Gastroesophageal sphincter (tissue), 4 donors: ENCODE measurements at places on chromosomes 7 and 10.

GRCh38 chr10:114708717-114709335 is 50.8 kb upstream of the ABLIM1 start:
- ATAC-seq: no peak

DNA sequence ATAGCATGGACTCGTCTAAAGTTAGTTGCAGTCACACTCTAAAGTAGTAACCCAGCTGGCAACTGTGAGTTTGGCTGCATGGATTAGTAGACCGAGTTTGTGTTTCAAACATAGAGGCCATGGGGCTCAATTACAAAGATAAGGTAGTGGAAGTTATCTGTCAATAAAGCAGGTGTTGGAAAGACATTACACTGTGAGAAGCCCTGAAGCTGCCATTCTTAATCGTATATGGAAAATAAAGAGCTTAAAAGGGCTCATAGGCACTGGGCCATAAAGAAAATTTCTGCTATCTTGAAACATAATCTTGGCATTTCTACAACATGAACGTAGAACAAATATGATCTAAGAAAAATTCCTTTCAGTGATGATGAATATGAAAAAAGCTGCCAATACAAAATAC is 837.7 kb downstream of the REEP3 start:
- ATAC-seq: no peak

DNA sequence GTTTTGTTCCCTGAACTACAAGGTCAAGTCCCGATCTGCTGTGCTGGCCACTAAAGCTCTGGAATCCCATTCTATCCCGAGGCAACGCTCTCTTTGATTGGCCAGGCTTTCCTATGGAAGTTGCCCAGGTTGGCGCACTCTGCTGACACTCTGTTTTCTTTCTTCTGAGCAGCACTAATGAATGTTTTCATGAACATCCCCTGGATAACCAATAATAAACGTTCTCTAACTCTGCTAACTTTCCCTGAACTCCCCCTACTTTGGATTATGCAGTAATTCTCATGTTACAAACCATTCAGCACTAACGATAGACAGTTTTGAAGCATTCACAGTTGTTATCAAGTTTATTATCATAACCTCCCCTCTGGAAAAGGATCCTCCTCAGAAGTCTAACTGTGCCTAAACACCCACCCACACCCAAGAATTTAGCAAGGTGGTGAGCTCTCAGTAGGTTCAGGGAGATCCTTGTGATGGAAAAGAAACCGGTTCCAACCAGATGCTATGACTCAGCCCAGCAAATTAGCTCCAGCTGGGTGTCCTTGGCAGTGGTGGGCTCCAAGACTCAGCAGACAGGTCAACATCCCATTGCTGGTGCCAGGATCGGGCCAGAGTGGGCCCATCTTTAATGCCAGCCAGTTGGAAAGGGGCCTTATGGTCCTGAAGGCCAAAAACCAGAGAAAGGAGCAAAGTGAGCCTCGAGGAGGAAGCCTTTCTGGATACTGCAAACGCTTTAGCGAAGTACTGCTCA is 68.4 kb downstream of the CREB3L2 start:
- ATAC-seq: peak; percentile 67

- no peak for ATAC-seq
Observed at GRCh38 chr7:50352282-50352681, 47.8 kb downstream of the IKZF1 start.

DNA sequence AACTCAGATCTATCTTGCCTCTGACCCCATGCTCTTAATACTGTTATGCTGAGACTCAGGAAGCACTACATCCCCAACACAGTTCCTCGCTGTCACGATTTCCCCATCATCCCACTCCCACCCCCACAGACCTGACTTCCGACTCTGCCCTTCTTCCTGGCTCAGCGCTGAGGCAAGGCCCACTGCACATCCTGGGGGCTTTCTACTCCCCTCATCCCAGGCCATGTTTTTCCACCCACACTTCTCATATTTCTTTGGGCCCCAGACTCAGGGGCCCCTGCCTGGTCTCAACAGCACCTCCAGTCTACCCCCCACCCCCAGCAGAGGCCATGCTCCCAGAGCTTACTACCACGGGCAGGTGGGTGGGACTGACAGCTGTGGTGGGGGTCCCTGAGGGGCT is 7.7 kb upstream of the NDST2 start:
- no peak for ATAC-seq

GRCh38 chr10:91367127-91367531 is 43.0 kb upstream of the HECTD2 start:
- ATAC-seq: no peak

DNA sequence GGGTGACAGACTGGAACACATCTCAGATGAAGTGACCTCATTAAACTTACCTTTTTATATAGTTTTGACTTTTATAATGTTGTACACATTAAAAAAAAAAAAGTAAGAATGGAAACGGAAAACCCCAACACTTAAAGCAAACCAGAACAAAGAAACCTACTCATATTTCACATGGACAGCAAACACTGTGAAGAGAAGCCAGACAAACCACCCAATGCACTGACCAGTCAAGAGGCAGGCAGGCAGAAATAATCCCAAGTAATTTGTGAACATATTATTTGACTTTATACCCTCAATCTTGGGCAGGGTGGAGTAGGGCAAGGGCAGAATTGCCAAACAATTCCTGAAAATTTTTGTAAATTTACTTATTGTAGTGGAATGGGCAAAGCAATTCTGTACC is 39.8 kb downstream of the WAPL start:
- ATAC-seq: no peak

DNA sequence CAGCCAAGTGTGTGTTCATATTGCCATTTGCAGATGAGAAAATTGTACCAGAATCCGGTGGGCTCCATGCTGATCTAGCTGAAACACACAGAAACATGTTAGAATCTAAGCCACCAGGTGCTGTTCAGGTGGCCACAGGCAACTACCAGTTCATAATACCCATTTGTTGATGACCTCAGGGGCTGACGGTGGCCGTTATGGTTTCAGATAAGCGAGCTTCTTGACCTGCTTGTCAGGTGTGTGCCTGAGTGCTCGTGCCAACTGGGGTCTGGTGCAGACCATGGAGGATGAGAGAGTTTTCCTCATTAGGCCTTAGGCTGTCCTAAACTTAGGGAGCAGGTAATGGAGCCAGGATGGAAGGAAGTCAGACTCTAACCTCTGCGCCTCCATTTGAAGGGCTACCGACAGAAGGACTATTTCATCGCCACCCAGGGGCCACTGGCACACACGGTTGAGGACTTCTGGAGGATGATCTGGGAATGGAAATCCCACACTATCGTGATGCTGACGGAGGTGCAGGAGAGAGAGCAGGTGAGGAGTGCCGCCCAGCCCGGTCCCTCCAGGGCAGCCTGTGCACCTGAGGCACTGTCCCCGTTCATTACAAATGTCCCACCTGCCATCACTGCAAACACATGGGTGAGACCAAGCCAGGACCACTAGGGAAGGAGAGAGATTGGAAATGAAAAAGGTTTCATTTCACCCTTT is 53.1 kb downstream of the MKI67 start:
- ATAC-seq: no peak

- no peak for ATAC-seq
Observed at GRCh38 chr7:505171-505570, 14.5 kb downstream of the PDGFA start.

- no peak for ATAC-seq
Observed at GRCh38 chr10:73999703-74000102, 1.8 kb downstream of the VCL start.

GRCh38 chr10:123848564-123849457 is 42.8 kb downstream of the CPXM2 start:
- no peak for ATAC-seq

GRCh38 chr10:76352300-76352699 is 920.9 kb downstream of the LRMDA start:
- ATAC-seq: no peak

- no peak for ATAC-seq
Observed at GRCh38 chr7:95469848-95470247, 15.9 kb upstream of the ASB4 start.

- no peak for ATAC-seq
Observed at GRCh38 chr10:70901276-70901878, 13.0 kb upstream of the PCBD1 start.

- no peak for ATAC-seq
Observed at GRCh38 chr10:65396997-65397396, 1528.8 kb upstream of the LRRTM3 start.

DNA sequence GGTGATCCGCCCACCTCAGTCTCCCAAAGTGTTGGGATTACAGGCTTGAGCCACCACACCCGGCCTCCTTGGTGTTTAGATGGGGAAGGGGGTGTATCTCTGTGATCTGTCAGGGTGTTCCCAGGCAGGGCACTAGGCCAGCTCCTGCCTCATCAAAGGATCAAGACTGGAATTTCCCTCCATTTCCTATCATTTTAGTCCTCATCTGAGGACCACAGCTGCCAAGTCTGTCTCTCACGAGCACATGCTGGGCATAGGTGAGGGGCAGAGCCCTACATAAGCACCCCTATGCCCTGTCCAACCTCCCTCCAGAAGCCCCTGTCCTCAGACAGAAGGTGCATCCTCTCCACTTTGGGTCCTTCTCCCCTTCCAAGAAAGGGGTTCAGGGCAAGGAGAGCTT is 19.5 kb downstream of the TRIM56 start:
- ATAC-seq: no peak

DNA sequence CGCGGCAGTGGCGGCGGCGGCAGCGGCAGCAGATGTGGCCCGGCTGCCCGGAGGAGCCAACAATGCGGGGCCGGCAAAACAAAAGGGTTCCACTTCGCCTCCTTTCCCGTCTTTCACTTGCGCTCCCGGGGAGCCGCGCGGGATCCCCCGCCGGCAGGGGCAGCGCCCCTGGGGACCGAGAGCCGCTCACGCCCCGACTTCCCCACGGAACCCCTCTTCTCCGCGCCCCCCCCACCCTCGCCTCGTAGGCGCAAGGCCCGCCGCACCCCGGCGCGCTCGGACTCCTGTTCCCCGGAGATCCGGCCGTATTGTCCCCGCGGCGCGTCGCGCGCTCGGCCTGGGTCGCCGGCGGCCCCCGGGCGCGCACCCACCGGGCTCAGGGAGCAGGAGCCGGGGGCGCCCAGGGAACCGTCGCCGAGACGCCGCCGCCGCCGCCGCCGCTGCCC is 854 bp downstream of the CTBP2 start:
- no peak for ATAC-seq

DNA sequence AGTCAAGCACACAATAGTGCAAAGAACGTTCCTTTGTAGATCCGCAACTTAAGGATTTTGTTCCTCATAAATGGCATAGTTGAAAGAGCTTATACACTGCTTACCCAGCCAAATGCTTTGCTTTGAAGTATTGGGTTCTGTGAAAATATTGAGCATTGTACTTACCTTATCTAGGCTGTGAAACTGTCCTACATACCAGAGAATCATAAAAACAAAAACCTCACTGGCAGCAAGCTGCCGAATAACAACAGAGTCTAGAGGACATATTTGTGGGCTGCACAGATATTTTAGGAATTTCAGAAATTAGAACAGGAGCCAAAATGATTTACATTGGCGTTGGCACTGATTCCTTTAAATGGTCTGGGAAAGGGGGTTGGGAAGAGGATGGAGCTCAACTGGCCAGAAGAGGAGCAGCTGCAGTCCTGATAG is 174.8 kb downstream of the RTKN2 start:
- no peak for ATAC-seq

DNA sequence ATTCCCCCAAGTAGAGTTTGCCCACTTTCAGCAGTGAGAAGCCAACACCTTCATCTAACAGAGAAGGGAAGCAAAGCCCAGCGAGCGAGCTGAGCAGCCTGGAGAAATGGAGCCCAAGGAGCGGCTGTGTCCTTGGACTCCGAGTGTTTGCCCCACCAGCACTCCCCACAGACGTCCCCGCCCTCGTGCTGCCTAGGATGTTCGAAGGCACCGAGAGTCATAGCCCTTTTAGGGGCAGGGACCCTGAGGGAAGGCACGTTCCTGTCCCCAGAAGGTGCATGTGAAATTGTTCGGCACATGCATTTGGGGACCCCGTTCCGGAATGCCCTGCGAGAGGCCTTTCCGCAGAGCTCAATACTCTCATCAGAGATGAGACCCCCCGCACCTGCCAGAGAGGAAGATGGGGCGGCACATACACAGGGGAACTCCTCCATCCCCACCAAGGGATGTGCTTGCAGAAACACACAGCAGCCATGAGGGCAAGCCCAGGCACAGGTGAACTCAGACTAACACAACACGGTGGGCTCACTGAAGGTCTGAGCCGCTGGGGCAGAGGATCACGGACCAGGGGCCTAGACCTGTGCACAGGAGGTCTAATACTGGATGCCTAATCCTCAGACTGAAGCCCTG is 131.0 kb downstream of the DLG5 start:
- no peak for ATAC-seq

- no peak for ATAC-seq
Observed at GRCh38 chr10:21162948-21163347, 265.8 kb upstream of the NEBL start.

GRCh38 chr7:137593115-137593711 is 249.7 kb upstream of the PTN start:
- ATAC-seq: no peak

- ATAC-seq: no peak
Observed at GRCh38 chr7:74455291-74455804, 1.6 kb downstream of the GTF2IRD1 start.

- no peak for ATAC-seq
Observed at GRCh38 chr7:157016024-157016351, 5.5 kb upstream of the MNX1 start.

- ATAC-seq: no peak
Observed at GRCh38 chr7:119936836-119937235, 336.1 kb upstream of the KCND2 start.

DNA sequence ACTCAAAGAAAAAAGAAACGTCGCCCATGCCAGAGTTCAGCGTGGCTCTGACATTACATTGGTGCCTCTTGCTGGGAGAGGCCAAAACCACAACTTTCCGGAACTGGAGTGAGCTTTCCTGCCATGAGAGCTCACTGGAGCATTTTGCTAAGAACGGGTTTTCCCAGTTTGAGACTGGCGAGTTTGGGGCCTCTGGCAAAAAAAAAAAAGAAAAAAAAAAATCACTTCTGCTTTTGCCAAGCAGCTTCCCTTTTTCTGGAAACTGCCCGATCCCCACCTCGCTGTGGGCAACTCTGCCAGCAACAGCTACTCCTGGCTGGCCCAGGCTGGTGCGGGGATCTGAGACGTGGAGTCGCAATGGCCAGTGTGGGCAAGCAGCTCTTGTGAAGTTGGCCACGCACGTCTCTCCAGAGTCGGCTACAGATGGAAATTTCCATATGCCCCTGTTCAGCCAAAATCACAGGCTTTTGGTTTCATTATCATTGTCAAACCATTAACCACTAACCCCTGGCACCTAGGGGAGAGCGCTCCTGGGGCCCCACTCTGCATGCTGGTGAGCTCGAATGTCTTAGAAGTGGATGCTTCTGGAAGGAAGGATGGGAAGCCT is 25.7 kb downstream of the PRKAG2 start:
- ATAC-seq: peak; percentile 44

DNA sequence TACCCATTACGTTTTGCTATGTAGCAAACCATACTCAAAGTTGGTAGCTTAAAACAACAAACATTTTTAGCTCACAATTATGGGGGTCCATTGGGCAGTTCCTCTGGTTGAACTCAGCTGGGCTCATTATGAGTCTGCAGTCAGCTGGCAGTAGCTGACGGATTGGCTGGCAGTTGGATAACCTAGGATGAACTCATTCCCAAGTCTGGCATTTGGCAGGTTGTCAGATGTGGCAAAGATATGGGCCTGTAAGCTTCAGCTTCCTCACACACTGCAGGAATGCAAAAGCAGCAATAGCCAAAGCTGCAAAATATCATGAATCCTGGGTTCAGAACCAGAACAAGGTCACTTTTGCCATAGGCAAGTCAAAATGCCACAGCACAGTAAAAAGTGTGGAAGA is 412.2 kb upstream of the SORCS1 start:
- no peak for ATAC-seq
